GM04504 (cell line): ENCODE measurements at places on chromosomes 12 and 14.
A peak's percentile ranks its signal among the peaks of the same experiment; 100 is the strongest.

- DNase-seq = no peak
Observed at GRCh38 chr12:52434081-52434733, at the start of gene KRT75. TSS of gene KRT75 (minus strand) at chr12:52434371. CDS start at chr12:52434304, 67 bp downstream.

GRCh38 chr12:32901553-32901952 lies 5.0 kb upstream of the PKP2 start:
- no peak for DNase-seq

DNA sequence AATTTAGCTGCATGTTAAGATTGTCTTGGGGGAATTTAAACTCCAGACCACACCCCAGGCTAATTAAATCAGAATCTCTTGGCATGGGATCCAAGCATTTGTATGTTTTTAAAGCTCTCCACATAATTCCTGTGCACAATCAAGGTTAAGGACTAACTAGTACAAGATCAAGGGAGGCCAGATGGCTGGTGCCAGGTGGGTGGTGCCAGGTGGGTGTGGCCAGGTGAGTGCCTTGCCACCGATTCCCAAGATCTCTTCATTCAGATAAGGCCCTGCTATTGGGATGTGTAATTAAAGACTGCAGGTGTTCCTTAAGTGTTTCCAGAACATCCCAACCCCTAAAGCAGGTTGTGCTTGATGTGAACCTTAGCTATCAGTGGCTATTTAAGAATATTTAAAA lies 75.1 kb downstream of the NRXN3 start:
- no peak for DNase-seq

- DNase-seq = no peak
Observed at GRCh38 chr12:6535697-6535946, 1.3 kb downstream of the GAPDH start.

GRCh38 chr14:92866901-92867865 lies 55.8 kb upstream of the CHGA start:
- no peak for DNase-seq

GRCh38 chr14:97524589-97525319 lies 727.6 kb downstream of the VRK1 start:
- no peak for DNase-seq

GRCh38 chr12:104501660-104502059 lies 44.9 kb downstream of the CHST11 start:
- no peak for DNase-seq

DNA sequence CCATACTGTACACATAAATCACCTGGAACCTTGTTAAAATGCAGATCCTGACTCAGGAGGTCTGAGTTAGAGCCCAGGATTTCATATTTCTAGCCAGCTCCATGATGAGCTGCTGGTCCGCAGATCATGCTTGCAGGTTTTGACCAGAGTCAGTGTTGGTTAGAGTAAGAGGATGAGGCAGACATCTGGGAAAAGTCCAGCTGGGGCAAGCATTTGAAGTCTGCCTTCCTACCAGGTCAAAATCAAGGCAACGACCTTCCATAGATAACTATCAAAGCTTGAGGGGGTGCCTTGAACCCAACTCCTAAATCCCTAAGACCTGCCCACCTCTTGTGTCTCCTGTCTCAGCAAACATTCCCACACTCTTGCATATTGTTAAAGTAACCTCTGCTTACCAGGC lies 9.2 kb downstream of the OAS2 start:
- no peak for DNase-seq

DNA sequence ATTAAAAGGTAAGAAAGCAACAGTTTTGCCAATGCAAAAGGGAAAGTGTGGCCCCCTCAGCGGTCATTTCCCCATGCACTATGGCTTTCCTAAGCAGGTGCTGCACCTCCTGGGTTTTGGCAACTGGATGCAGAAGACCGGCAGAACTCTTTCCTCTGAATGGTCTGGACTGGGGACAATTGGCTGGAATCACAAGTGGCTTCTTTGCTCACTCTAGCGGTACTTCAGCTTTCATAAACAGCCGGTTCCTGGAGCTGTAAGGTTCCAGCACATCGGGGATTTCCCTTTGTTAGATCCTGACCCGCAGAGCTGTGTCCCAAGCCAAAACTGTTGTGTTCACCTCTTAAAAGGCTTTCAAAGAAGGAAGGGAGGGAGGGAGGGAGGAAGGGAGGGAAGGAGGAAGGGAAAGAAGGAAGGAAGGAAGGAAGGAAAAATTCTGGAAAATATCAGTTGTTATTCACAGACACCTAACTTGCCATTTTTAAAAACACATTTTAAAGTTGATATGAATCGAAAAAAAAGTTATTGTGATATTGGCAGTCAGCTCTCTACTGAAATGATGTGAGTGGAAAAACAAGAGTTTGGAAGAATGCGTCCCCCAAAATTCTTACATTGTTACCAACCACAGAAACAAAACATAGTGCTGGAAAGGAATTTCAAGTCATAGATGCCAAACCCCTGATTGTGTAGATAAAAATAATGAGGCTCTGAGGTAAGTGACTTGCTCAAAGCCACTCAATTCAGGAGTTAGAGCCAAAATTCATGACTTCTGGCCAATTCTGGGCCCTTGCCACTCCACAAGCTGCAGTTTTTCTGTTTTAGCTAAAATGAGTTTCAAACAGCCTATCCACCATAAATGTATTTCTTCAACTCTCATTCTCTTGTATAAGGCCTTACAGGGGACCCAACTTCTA lies 220.6 kb upstream of the HMGA2 start:
- peak; percentile 79 for DNase-seq

GRCh38 chr12:75414671-75415070 lies 23.8 kb downstream of the GLIPR1L2 start:
- peak; percentile 33 for DNase-seq

GRCh38 chr14:59926534-59926933 lies 6.6 kb downstream of the LRRC9 start:
- DNase-seq = no peak

DNA sequence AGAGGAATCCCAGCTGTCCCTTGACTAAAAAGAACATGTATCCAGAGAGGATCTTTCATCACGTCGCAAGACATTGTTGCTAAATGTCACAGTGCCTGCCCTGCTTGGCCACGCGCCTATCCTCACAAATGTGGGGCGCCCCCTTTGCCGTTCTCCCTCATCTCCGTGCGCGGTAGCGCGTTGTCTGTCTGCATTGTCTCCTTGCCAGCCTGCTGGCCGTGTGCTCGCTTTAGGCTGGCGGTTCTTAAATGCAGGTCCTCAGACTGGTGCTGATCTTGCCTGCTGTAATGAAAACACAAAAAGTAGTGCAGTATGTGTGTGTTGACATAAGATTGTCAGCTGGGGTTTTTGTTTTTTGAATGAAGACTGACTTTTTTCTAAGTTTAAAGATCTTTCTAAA lies 198.2 kb upstream of the RGS6 start:
- no peak for DNase-seq

GRCh38 chr14:74476607-74477006 lies 16.5 kb downstream of the NPC2 start:
- DNase-seq = no peak

- DNase-seq = no peak
Observed at GRCh38 chr12:85531341-85531740, 251.3 kb downstream of the ALX1 start.

- no peak for DNase-seq
Observed at GRCh38 chr14:25039933-25040332, 10.0 kb downstream of the STXBP6 start.

DNA sequence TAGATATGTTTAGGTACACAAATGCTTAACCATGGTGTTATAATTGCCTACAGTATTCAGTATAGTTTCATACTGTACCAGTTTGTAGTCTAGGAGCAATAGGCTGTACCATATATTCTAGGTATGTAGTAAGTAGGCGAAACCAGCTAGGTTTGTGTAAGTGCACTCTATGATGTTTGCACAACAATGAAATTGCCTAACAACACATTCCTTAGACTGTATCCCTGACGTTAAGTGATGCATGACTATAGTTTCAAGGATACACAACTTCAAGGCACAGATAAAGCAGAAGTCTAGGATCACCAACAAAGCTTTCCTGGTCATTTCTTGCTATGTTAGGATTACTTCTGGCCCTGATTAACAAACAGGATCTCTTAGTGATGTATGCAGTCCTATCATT lies 135.1 kb downstream of the SLC38A1 start:
- DNase-seq = no peak

DNA sequence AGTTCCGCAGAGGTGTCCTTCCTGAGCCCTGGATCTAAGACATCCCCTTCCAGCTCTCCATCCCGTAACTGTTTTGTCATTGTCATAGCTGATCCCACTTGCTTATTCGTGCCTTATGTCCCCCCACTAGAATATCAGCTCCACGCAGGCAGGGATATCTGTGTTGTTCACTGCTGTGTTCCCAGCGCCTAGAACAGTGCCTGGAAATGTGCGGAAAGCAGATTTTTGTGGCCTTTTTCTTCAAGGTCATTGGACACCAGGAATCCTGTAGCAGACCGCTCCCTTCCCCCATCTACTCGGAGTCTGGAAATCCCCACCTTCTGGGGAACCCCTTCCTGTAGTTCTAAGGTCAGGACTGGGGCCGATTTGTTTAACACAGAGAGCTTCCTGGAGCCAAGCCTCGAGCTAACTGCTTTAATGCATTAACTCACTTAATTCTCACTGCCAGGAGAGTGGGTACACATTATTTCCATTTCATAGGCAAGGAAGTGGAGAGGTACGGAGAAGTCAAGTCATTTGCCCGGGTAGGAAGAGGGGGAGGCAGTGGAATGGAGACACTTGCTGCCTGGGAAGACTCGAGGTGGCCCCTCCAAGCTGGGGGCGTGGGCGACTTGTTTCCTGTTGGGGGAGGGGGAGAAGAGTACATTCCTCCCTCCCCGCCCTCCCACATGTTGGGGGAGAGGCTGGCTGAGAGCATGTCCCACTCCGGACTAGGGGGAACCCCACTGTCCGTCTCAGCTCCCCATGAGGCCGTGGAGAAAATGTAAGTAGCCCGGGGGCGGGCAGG lies 1.2 kb upstream of the SH2B3 start:
- DNase-seq = no peak

- DNase-seq = no peak
Observed at GRCh38 chr12:122965321-122965751, 927 bp downstream of the ABCB9 start.

GRCh38 chr14:96580566-96580965 lies 78.4 kb downstream of the PAPOLA start:
- no peak for DNase-seq

DNA sequence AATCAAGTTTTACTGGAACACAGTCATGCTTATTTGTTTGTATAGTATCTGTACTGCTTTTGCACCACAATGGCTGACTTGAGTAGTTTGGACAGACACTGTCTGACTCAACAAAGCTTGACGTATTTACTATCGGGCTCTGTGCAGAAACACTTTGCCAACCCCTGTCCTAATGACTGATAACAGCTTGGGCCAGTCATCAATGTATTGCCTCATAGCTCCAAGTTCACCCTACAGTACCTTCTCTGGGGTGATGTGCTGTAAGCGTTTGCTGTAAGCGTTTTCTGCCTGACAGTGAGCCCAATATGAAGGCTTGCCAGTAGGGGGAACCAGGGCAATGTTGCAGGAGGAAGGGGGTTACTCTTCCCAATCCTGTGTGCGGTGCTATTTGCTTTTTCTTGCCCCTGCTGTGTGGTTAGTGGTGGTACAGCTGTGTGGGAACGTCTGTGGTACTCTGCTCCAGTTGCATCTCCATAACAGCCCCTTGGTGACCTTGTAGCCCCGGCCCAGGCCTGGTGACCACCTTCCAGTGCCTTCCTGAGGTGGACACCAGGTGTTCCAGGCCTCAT lies 5.4 kb upstream of the CCDC177 start:
- DNase-seq = peak; percentile 51

DNA sequence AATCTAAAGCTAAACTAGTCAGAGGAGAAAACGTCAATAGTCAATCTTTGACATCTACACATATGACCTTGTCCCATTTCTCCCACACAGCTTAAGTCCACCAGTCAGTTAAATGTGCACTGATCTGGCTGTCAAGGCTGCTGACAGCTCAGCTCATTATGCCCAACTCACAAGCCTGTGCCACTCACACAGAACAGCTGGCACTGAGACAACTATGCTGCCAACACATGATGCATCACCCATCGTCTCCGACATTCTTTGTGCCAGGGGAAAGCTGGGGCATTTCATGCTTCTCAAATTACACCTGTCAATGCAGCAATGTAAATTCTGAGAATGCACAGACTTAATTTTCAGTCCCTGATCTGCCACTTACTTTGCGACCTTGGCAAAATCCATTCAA lies 25.3 kb downstream of the GNS start:
- no peak for DNase-seq

- peak; percentile 58 for DNase-seq
Observed at GRCh38 chr12:26810330-26810729, 22.7 kb downstream of the ITPR2 start.

DNA sequence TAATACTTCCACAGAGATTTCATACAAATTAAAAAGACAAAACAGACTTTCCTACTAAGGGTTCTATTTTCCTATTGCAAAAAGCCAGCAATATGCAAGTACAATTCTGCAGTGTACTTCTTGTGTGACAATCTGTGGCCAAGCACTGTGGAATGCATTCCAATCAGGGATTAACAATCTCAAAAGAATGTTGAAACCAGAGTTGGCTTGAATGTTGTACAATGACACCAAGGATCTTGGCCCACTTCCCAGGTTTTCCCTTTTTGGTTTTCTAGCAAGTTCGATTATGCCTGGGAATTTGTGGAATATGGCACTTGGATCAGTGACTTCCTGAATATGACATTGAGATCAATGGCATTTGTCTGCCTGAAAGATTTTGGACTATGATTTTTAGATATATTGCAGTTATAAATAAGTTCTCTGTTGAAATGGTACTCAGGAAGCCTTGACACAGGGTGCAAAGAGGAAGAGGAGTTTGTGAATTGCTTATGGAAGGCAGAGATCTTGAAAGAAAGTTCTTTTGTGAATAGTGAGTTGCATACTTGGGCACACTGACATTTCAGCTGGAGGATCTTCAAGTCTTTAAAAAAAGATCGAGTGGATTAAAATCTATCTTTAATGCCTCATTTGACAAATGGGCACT lies 81.4 kb upstream of the FERMT2 start:
- peak; percentile 65 for DNase-seq

DNA sequence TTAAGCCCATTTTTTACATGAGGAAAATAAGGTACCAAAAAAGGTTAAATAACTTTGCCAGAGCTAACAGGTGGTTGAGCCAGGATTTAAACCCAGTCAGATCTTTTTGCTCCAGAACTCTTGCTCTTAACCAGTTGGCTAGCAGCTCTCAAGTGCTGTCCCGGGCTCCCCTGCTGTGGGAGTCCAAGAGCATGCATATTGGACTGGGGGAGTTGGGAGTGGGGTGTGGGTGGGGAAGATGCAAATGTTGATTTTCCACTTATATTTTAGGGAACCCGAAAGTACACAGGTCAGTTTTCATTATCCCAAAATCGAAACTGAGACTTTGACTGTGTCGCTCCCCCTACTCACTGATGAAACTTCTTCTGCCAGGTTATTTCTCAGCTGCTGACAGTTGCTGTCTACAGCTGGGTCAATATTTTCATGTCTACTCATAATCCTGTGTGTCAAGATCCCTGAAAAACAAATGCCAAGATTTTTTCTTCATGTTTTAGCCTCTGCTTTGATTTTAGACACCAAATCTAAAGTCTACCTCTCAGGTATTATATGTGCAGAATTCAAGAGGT lies 172.3 kb upstream of the TMPO start:
- DNase-seq = no peak
